Activated CD8-positive, alpha-beta memory T cell treated with anti-CD3 and anti-CD28 coated beads, Interleukin-2, amount 10 ng/mL, durations not matched to agents 7 days and 5 days (primary cell): ENCODE measurements at places on chromosomes 13 and 19. TPM values are rescaled to one million over a fixed set of nuclear protein-coding genes. Genes with fewer than 3 reads are reported as not detected.

BEST2 gene
- total RNA-seq: not detected

ATP4B gene
- not detected for total RNA-seq

KLK3 gene
- not detected for total RNA-seq

C19orf18 gene
- 0.33 TPM for total RNA-seq

KRTDAP gene
- total RNA-seq: not detected

PBX4 gene
- 62.3 TPM for total RNA-seq

GPR42 gene
- 0.12 TPM for total RNA-seq

EDNRB gene
- total RNA-seq: not detected
